ENCODE measurements at places on chromosomes 13 and 19. TPM values are rescaled to one million over a fixed set of nuclear protein-coding genes. Genes with fewer than 3 reads are reported as not detected.

DNA sequence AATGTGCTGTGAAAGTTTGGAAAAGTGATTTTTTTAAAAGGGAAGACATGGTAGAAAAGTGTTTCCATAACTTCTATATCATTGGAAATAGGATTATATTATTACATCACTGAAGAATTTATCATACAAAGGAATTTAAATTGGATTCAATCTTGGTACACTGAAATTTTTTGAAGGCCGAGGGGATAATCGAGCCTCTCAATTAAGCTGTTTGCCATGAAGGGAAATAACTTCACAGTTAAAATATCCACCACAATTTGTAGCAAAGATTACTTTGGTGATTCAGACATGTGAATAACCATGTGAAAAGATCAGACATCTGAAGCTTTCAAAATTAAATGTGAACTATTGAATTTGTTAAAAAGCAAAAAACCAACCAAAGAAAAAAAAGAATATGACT lies 215.3 kb downstream of the KLF5 start:
- DNase-seq = no peak

DNA sequence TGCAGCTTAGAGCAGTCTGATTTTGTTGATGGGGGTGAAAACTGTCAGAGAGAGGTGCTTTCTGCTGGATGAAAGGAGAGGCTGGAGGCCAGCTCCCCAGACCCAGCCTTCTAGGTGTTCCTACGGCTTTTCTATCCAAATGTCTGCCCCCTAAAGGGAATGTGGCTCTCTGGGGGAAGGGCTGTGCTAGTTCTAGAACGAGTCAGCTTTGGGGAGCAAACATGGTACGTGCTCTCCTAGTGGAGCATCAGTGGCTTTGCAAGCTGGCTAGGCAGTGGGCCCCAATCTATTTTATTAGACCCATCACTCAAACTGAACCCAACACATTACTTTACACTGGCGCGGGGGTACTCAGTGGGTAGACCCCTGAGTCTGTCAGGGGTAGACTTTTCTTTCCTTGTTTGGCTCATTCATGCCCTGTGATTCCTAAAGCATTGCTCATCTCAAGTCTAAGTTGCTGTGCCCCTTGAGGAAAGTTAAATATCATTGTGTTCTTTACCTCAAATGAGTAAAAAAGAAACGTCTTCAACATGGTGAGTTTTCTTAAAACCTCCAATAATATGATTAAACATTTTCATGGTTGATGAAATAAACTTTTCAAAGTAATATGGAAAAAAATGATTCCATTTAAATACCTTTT lies 254.9 kb downstream of the DLEU7 start:
- DNase-seq = no peak

- DNase-seq = no peak
These were observed 62.0 kb downstream of the KL start for GRCh38 chr13:33078263-33078662.

GRCh38 chr13:78606471-78607408 lies 3.4 kb upstream of the POU4F1 start:
- no peak for DNase-seq

DNA sequence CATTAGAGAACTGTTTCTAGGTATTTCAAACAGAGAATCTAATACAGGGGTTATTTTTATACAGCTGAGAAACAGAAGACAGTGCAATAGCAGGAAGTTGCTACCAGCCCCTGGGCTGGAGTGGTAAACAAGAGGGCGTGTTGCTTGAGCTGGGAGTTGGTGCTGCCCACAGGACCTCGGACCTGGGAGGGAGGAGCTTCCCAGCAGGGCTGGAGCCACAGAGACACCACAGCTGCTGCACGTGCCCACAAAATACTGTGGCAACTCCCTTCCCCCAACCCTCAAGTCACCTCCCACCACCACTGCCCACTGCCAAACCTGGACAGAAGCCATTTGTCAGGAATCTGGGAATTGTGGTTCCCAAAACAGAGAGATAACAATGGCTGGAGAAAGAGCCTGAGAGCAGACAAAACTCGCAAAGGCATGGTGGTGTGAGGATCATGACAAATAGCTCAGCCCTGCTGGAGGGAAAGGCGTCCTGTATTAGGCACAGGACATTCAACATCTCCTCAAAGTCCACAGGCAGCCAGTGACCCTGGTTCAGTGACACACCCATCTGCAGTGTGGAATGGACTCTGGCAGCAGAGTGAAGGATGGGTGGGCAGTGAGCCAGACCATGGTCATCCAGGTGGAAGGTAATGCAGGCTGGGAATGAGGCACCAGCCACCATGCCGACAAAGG lies 57.2 kb downstream of the SPATA13 start:
- no peak for DNase-seq

DNA sequence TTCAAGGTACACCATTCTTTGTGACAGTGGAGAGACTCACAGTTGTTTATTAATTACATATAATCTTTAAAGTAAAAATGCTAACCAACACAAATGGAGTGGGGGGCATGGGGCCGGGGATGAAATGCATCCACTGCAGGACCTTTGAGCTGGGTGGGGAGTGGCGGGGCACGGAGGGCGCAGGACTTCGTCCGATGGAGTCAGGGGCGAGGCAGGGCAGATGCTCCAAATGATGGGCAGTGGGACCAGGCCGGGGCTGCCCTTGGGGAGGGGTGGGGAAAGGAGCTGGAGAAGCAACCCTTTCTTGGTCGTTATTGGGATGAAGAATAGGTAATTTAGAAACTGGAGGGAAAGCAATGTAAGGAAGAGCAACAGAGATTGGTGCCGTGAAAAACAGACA lies 220.0 kb downstream of the TEX29 start:
- DNase-seq = no peak

- no peak for DNase-seq
These were observed 77.2 kb upstream of the PABPC3 start for GRCh38 chr13:25018729-25019115.

DNA sequence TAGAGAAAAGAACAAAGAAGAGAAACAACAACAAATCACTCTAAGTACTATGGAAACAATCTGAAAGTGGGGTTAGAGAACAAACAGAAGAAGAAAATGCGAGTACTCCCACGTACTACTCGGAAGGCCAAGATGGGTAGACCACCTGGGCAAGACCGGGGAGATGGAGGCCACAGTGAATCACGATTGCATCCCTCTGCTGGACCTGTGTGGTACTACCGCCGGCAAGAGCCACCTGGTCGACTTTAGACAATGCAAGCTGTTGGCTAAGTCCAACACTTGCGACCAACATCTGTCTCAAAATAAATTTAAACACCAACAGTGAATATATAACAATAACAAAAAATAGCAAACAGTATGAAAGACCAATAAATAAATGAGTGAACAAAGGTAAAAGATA lies 45.5 kb upstream of the ZNF91 start:
- DNase-seq = peak; percentile 0

GRCh38 chr13:21104199-21105019 lies 43.0 kb upstream of the LATS2 start:
- DNase-seq = no peak

DNA sequence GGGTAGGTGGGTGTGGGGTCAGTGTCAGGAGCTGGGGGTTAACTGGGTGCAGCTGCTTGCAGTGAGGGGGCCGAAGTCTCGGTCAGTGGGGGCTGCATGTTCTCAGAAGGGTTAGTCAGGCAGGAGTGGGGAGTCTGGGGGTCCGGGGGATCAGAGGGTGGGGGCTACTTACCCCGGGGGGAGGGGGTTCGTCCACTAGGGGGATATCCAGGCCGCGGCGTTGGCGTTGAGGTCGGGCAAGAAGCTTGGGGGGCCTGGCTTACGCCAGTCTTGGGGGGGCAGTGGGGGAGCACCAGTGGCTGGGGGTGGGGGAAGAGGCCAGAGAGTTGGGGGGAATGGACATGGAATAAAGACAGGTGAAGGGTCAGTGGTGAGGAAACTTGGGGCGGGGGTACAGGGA lies 9.1 kb downstream of the KCNC3 start:
- DNase-seq = no peak

DNA sequence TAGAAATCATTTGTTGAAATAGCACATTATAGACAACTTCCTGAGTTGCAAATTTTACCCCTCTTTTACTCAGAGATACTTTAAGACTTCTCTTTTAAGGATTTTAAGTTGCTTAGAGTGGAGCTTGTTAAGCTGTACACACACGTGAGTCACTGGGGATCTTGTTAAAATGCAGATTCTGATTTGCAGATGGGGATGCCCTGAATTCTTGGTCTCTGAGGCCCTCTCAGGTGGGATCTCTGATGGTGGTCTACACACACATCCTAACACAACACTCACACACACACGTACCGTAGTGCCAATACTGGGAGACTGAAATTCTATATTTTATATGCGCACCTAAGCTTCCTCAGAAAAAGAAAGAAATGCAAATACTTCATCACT lies 788.3 kb downstream of the UQCRFS1 start:
- no peak for DNase-seq

DNA sequence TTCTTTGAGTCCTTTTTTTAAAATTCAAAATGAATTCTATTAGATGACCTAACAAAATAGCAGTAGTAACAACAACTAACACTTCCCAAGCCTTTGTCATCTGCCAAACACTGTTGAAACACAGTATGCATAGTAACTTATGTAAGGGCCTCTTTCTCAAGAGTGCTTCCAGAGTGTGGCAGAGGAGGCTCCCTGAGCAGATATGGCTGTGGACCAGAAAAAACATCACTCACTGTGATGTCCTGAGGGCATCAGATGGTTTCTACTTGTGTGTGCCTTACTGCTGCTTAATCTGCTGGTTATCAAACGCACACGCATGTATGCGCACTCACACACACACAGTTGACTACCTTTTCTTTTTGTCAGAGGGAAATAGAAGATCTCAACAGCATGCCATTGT lies 110.8 kb downstream of the DLEU7 start:
- peak; percentile 61 for DNase-seq

DNA sequence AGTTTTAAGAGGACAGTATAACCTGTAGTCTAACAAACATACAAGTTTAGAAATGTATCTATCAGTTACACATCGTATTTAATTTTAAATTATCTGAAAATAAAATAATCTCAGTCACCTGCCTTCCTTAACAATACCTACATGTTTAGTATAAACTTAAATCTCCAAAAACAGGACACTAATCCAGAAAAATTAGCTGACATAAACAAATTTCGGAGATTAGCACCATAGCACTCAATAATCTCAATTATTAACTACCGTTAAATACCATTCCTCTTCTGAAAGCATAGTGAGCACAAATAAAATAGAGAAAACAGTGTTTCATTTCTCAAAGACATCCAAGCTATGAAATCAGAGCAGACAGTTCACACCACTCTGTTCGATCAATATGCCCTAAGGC lies 13.2 kb downstream of the MED4 start:
- no peak for DNase-seq

GRCh38 chr19:17489392-17490030 lies 19.2 kb downstream of the SLC27A1 start:
- no peak for DNase-seq

DNA sequence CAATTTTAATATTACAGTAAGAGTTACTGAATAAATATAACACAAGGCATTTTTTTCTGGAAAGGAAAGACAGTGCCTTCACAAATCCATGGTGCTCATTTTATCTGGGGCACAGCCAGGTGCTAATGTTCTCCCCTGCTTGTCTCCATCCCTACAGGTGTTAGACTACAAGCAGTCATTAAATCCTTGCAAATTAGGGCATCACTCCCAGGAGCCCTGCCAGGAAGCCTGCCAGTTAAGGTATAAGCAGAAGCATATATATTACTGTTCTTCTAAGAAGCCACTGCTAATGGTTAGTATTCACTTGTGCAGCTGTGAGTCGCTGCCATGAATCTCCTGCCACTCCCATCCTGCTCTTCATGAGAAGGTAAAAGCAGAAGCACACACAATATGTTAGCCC lies 149.7 kb downstream of the OXGR1 start:
- no peak for DNase-seq

DNA sequence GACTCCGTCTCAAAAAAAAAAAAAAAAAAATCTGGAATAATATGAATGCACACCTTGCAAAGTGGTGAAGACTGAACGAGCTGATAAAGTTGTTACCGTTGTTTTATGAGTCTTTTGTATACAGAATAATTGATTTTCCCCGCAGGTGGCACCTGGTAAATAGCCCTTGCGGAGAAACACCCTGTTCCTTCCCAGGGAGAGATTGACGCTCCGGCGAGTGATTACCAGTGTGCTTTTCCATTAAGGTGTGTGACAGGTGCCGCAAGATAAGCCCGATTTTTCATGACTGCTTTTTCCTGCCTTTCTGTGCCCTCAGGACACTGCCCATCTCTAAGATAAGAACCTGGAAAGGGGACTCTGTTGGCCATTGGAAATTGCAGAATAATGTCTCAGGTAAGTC lies 943 bp downstream of the ZNF302 start:
- DNase-seq = no peak

GRCh38 chr13:26618726-26619125 lies 61.2 kb downstream of the WASF3 start:
- peak; percentile 15 for DNase-seq

- DNase-seq = no peak
These were observed 8.8 kb downstream of the NDUFA11 start for GRCh38 chr19:5894704-5895349.

DNA sequence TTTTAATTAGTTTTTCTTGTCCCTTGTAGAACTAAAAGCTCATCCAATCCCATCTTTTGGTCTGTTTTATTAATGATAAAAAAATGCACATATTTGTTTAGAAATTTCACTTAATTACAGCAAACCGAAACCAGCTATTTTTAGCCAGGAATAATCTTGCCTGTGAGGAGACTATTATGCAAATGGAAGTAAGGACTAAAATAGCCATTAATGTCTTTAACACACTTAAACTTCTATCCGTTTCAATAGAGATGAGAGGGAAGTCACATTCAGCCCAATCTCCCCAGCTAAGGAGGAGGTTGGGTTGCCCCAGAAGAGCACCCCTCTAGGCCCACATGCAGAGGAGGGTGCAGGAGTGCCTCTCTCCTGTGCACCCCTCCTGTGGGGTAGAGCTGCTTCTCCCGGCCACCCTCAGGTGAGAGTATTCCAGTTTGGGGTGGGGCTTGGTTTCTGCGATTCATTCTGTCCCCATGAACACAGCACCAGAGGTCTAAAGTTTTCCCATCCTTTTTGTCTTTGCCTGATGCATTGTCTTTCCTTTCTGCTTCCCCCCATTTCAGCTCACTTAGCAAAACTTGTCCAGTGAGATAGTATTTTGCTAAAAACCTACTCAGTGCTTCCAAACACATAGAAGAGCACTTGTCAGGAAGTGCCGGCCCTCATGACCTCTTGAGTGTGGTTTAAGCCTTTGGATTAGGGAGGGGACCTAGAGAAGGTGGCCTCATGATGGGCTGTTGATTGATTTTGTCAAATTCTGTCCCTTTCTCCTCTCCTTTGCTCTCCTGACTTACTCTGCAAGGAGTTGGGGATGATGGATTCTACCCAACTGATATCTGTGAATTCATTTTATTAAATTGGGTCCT lies 28.2 kb downstream of the FGF9 start:
- DNase-seq = no peak

- DNase-seq = no peak
These were observed 17.5 kb upstream of the SIGLEC14 start for GRCh38 chr19:51664131-51664530.

DNA sequence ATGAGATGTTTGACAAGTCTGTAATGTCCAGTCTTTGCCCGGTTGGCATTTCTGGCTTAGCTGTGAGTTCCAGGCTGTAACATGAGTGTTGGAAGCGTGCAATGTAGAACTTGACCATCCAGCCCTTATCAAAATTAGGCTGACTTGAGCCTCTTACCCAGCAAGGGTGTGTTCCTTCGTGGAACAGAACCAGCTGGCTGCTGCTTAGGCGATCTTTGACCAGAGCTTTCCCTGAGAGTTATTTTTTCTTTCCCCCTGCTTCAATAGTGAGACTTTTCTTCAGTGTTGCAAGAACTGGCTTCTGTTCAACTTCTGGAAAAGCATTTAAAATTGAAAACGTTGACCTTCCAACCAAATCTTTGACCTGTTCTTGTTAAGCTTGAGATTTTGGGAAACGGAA lies 6.5 kb downstream of the TNFSF13B start:
- no peak for DNase-seq

ZNF723 gene
- not detected for total RNA-seq

ZNF563 gene
- total RNA-seq = 3.2 TPM

DOCK6 gene
- 75.6 TPM for total RNA-seq

ZIC2 gene
- 0.11 TPM for total RNA-seq
